ENCODE measurements at places on chromosomes 13 and 19. TPM values are rescaled to one million over a fixed set of nuclear protein-coding genes. Genes with fewer than 3 reads are reported as not detected.

DNA sequence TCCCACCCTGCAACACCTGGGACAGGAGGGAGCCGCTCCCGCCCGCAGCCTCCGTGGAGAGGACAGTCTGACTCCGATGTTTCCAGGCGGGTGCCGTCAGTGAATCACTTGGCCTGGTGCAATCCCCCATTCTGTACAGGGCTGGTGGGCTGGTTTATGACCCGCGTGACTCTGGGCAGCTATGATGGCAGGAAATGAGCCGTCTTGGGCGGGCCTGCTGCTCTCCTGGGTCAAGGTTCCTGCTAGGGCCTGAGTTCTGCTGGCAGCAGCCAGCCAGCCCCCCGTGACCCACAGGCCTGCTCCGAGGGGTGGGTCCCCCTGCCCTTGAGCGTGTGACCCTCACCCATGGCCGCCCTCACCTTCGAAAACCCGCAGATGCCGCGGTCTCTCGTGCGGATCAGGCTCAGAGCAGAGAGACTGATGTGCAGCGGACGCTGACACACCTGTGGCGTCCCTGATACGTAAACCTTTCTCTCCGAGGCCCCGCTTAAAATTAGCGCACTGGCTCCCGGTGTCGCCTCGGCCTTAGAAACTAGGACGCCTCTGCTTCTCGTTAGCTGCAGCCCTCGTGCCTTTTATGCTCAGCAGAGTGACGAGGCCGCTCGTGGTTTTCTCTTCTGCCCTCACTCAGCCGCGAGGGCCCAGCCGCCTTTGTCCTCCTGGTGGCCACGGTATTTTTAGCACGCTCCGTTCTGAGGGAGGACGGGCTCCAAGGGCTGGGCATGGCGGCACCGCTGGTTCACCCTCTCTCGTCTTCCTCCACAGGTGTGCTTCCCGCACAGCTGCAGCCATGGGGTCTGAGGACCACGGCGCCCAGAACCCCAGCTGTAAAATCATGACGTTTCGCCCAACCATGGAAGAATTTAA lies 63.4 kb downstream of the KDM4B start:
- DNase-seq, result no peak

DNA sequence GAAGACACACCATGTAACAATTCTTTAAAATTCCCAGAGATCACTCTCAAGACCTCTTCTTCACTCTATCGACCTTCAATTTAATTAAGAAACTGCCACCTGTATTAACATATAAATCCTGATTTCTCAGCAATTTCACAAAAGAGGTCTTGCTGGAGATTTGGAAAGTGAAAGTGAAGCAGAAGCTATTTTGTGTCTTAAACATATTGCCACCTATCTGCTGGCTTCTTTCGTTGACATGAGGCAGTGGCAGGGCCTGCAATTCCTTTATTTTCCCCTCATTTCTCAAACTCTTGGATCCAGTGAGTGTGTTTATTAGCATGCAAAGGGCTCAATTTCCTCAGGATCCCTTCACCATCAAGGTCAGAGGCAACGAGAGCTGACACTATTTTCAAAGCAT lies 780.2 kb upstream of the SLITRK1 start:
- no peak for DNase-seq

DNA sequence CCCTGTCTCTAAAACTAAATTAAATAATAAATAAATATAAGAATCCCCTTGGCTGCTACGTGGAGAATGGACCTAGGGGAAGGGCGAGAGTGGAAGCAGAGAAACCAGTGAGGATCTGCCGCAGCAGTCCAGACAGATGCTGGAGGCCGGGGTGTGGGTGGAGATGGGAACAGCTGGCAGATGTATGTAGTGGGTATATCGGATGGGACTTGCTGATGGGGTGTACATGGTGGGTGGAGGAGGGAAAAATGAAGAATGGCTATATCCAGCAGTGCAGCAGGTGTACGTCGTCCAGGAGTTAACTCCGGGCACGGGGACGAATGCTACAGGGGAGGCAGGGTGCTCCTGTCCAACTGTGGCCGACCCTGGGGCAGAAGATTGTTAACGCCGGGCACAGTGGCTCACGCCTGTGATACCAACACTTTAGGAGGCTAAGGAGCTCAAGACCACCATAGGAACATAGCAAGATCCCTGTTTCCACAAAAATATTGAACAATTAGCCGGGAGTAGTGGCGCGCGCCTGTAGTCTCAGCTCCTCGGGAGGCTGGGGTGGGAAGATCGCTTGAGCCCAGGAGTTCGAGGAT lies 654 bp downstream of the CEP89 start:
- no peak for DNase-seq

Gene ZSCAN4
- total RNA-seq, result not detected

DNA sequence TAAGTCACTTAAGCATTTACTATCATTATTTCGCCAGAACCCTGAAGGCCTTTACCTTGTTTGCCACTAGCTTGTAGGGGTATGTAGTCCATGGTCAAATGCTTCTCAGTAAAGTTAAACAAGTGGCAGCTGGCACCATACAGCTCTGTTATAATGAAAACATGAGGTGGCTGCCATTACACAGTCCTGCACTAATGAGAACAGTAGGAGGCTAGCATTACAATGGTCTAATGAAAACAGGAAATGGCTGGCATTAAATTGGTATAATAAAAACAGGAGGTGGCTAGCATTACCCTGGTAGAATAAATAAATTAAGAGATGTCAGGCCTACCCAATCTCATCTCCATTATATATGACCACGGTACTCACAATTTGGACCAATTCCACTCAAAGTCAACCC lies 107.5 kb downstream of the PCDH17 start:
- no peak for DNase-seq

DNA sequence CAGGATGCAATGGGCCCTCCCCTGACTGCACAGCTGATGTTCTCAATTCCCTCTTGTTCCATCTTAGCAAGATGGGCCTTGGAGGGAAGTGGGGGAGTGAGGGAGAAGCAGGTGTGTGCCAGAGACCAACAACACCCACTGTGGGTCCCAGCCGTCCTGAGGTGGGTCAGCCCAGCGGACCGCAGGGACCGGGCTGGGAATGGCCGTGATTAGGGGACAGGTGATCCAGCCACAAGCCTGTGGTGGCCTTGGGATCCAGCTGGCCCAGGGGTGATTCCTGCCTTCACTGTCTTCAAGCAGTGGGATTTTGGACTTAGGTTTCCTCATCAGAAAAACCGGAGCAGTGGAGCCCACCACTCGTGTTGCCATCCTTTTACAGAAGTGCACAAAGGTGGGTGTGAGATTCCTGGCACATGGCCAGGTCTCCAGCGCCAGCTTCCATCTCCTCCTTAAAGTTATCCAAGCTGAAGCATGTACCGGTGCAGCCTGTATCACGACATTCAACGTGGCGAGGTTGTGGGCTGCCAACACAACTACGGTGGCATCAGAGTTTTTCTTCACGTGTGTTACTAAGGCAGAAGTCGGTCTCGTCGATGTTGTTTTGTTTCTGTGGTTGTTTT lies 9.0 kb upstream of the ATP11A start:
- DNase-seq, result no peak

Gene CYP4F8
- total RNA-seq, result not detected

Gene MUC16
- total RNA-seq, result under 0.01 TPM

DNA sequence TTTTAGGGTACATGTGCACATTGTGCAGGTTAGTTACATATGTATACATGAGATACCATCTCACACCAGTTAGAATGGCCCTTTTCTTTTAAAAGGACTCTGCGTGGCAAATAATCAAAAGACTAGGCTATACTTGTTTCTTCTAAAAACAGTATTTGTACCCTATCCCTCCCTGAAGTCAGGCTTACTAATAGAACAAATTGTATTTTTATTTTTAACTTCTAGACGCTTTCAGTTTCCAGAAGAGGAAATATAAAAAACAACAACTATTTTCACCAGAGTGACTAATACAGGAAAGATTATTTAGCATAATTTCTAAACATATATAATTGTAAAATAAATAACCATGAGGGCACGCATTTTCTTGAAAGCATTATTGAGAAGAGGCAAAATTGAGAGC lies 83.6 kb downstream of the ITGBL1 start:
- DNase-seq, result no peak

All from activated CD8-positive, alpha-beta T cell treated with anti-CD3 and anti-CD28 coated beads, Interleukin-2, amount 10 ng/mL, durations not matched to agents 7 days and 5 days (primary cell).